NCI-H2171 (cell line): ENCODE measurements at places on chromosomes 3 and 15.
A peak's percentile ranks its signal among the peaks of the same experiment; 100 is the strongest.

DNA sequence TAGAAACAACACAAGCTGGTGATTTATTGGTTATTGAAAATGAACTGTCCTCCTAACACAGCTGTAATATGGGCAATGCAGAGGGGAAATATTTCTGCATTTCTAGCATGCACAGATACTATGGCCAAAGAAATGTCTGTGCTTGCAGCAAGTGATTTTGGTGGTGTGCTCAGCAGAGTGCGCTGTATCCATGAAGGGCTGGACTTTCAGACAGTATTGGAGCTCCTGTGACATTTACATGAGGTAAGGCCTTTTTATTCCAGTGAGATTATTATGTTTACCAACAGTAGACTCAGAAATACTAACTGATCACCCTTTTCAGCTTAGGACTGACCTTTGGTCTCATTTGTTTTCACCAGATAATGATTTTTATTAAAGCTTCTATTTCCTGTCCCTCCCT, 1302.6 kb upstream of the EPHA6 start:
- DNase-seq, result no peak

GRCh38 chr15:62112616-62113593, 46.1 kb downstream of the C2CD4A start:
- no peak for DNase-seq

DNA sequence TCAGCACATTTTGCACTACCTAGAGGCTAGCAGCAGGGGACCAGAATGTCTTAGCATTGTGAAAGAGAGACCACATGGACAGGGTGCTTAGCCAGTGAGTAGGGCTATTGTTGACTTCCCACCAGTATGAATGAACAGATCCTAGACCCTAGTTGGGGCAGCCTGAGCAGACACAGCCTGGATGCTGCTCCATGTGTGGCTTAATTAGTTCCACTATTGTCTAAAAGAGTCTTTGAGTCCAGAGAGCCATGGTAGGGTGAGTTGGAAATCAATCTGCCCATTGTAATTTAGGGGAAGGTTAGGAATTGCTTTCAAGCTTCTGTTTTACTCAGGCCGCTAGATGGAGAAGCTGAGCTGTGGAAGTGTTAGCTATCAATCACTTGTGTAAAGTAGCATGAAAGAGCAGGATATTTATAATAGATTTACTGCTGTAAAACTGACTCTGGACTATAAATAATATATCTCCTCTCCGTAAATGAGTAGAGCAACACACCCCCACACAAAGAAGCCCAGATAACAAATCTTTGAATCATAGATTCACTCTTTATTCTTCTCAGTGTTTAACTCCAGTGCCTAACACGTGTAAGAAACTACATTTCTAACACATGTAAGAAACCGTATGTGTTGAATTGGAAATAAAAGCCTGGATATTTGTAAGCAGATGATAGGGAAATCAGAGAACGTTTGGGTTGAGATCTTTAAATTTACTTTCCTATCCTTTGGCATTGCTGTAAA, 4.1 kb upstream of the GCSAM start:
- peak; percentile 38 for DNase-seq

- DNase-seq, result no peak
Measured at GRCh38 chr3:177878192-177878591, 658.0 kb upstream of the KCNMB2 start.
